ENCODE measurements at places on chromosomes 5 and 9.

- DNase-seq: no peak
Measured at GRCh38 chr9:92989561-92989960, 42.2 kb downstream of the FGD3 start.

- no peak for DNase-seq
Measured at GRCh38 chr5:42995360-42995751, 44.8 kb downstream of the ANXA2R start.

DNA sequence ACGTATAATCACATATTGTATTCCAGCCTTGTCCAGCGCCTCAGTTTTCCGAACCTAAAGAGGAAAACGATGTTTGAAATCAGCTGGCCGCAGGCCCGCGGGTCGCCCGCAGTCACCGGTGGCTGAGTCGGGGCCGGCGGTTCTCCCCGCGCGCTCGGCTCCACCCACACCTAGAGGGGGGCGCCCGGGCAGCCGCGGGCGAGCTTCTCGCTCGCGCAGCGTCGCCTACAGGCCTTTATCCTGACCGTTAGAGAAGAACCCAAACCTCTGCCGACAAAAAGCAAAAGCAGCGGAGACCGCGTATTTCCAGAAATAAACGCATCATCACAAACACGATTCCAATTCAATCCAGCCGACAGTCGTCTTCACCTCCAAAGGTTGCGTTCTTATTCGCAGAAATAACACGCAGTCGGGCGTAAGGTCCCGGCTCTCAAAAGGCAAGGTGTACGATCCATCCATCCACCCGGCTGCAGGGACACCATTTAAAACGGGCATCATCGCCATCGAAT, 725 bp upstream of the NIPBL start:
- DNase-seq: peak; percentile 52

DNA sequence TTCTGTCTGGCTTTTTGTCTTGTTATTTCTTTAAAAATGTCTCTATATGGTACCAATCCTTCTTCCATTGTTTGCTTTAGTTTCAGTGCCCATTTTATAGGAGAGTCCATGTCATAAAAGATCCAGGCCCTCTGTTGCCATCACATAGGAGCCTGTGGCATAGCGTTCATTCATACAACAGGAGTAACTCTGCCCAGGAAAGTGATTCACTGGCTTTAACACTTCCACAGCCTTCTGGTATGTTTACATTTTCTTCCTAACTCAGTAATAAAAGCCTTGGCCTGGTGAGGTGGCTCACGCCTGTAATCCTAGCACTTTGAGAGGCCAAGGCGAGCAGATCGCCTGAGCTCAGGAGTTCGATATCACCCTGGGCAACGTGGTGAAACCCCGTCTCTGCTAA, 519.3 kb upstream of the PTGER4 start:
- no peak for DNase-seq

DNA sequence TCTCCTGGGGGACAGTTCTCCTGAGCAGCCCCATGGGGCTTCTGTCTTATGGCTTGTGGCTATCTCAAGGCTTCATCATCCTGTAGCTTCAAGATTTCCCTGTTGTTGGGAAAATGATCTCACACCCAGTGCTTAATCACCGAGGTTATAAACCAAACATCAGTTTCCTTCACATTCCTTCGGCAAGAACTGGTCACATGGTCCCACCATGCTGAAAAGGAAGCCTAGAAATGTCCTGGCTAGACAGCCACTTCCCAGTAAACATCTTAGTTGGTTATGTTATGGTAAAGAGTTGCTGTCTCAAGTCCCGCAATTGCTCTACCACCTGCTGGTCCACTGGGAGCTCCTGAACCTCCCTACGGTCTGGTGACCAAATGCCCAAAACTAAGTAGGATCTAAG, 66.0 kb downstream of the RAB3C start:
- no peak for DNase-seq

DNA sequence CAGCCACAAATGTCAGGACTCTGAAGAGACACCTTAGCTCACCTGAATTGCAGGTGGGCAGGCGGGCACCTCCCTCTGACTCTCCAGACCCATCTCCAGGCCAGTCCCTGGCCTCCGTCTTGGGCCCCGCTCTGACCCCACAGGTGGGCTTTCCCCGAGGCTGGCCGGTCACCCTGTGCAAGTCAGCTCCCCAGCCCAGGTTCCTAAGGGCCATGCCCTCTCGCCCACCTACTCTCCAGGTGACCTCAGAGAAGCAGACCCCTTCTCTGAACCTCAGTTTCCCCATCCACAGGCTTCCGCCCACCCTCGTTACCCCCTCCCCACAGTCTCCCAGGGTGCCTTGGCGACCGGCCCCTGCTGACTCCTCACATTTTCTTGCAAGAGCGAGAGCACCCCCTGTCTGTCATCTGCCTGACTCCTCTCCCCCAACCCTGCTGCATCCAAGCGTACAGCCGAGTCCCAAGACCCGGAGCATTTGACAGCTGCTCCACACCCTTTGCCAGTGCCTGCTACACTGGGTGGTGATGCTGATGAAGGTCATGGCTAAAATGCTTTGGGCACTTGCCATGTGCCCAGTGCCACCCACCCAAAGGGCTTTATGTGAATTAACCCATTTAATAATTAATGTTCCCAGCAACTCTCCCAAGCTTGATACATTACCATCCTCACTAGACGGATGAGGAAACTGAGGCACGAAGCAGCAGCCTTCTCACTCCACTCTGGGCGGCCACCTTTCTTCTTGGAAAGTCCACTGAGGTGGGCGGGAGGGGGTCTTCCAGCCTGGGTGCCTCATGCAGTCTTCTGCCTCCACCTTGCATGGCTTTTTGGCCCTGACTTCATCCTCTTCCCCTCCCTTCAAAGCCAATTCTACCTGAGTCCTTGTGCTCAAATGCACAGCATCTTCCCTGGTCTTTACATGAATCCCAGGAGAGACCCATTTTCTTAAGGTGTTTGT, 51.1 kb upstream of the ORM1 start:
- DNase-seq: no peak

DNA sequence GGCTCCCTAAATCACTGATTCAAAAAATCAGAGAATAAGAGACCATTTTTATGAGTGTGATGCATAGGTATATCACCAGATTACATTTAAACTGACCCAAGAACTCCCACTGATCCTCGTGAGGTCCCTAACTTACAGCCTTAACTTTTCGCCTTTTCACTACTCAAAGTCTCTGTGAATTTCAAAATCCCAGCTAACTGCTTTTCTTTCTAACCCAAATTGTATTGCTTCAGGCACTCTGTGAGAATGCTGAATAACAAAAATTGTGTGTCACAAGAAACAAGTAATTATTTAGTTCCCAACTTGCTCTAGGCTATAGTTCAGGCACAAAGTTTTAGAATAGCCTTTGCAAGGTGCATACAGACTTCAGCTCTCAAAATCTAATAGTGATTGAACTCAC, 368.6 kb downstream of the CHSY3 start:
- DNase-seq: no peak

- DNase-seq: no peak
Measured at GRCh38 chr9:16032799-16033198, 480.0 kb downstream of the CCDC171 start.

DNA sequence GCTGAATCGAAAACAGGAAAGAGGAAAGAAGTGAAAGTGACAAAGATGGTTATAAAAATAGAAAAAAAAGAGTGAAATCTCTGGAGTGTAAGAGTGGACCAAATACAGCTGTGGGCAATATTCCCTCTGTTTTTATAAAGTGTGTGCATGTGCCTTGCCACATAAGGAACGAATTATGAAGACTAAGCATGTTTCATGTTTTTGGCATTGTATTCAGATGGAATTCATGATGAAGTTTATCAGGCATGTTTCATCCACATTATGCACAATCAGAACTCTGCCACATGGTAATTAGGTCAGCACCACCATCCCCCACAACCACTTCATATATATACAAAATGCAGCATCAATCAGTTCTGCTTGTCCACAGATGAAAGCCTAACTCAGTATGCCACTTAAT, 348.0 kb downstream of the ZNF608 start:
- DNase-seq: no peak

- no peak for DNase-seq
Measured at GRCh38 chr5:147743678-147744374, 38.7 kb downstream of the JAKMIP2 start.

GRCh38 chr9:138014563-138014945, 137.0 kb downstream of the CACNA1B start:
- DNase-seq: no peak

GRCh38 chr5:152987131-152987530, 503.3 kb upstream of the GRIA1 start:
- DNase-seq: no peak

DNA sequence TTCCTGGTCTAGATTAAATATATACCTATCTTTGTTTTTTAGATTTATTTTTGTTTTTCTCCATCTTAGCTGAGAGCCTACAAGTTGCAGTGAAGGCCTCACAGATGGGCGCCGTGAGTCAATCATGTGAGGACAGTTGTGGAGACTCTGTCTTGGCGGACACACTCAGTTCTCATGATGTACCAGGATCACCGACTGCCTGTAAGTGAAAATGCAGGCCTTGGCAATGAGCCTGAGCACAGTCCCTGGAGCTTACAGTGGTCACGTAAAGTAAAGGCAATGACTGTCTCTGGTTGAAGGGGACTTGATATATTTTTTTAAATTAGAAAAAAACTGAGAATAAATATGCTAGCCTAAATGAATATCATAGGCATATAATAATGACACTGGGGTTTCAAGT, 271.9 kb downstream of the ARHGEF28 start:
- no peak for DNase-seq

DNA sequence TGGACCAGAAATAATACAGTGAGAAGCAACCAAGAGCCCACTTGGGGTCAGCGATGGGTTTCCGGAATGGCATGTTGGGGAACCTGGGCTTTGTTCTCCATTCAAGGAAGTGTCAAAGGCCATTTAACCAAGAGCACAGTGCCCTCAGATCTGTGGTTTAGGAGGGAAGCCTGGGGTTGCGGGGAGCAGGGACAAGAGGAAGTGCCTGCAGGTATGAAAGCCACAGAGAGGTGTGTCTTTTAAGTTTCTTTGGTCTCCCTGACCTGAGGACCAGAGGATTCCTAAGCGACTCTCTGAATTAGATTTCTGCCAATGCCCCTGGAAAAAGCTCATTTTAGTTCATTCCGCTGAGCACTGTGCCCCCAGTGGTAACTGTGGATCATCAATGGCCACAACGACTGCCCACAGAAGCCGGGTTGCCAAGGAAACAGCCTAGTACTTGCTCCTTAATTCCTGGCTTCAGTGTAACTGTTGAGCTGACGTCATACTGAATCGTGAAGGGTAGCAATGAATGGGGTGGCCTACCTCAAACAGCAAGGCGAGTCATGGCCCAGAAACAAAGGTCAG, 107.3 kb upstream of the SPIN1 start:
- no peak for DNase-seq

GRCh38 chr5:78543916-78544315, 104.7 kb downstream of the LHFPL2 start:
- no peak for DNase-seq

- DNase-seq: no peak
Measured at GRCh38 chr9:113474360-113475028, 11.0 kb downstream of the RGS3 start.

DNA sequence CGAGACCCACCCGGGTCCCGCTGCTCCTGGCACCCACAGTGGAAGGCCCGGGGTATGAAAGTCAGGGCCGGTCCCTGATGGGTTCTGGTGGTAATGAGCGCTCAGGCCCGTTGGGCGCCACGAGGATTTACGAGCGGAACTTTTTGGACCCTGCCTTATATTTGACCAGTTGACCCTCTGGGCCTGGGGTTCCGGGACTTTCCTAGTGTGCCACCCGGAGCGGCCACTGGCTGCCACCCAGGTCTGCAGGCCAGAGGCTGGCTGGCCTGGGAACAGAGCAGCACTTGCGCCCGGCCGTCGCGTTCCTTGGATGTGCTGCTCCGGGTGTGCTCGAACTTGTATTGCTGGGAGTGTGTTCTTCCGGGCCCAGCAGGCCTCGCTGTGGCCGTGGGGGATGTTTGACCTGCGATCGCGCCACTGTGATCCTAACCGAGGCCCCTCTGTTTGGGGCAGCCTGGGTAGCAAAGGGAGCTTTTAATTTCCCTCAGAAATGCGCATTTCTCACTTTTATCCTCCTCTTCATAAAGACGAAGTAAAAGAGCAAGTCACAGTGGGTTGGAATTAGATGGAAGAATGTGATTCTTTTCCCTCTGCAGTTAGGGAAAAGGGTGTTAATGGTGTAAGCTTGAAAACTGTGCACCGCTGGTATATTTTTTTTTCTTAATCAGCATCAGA, 1.2 kb downstream of the F2RL1 start:
- no peak for DNase-seq

- no peak for DNase-seq
Measured at GRCh38 chr9:109315480-109316206, 5.2 kb downstream of the EPB41L4B start.
